ENCODE measurements at places on chromosomes 16 and 17. TPM values are rescaled to one million over a fixed set of nuclear protein-coding genes. Genes with fewer than 3 reads are reported as not detected.

DNA sequence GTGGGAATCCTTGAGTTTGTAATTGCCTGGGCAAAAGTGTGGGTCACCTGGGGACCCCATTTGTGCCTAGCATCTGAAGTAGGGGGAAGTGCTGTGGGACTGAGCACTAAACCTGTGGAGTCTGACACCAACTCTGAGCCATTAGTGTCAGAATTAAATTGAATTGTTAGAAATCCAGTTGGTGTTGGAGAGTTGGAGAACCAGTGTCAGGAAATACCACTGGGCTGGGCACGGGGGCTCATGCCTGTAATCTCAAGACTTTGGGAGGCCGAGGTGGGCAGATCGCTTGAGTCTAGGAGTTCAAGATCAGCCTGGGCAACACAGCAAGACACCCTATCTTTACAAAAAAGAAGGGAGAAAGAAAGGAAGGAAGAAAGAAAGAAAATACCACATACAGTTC is 67.5 kb upstream of the BRD7 start:
- no peak for DNase-seq

DNA sequence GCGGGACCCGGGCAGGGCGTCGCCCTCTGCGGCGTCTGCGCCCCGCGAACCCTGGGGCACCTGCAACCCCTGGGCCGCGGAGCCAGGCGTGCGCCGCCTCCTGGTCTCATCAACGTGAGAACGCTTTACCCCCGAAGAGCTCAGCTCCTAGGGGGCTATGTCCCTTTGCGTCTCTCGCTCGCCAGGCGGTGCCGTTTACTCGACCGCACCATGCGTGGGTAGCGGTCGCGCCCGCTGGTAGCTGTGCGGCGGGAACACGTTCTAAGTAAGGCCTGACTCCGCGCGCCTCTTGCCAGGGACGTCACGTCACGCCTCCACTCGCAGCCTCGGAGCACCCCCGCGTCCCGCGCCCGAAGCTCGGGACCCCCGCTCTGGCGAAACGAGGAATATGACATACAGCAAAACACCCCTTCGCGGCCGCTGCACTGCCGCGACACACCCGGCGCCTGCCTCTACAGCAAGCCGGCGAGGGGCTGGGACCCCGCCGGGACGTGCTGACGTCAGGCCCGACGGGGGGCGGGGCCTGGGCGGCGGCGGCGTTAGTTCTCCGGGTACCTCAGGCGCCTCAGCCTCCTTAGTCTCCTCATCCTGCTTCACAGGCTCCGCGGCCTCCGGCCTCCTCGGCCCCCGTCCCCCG is at the start of gene RAB11FIP3:
Gene RAB11FIP3, plus strand, starts transcription at position 568 of the 637 bp plus-strand sequence. CDS start 358 bp downstream, outside the sequence.
- DNase-seq: peak; percentile 73

GRCh38 chr16:89111263-89111662 is 17.6 kb downstream of the ACSF3 start:
- no peak for DNase-seq

- no peak for DNase-seq
These were observed 42.4 kb upstream of the AKTIP start for GRCh38 chr16:53545433-53545832.

- DNase-seq: no peak
These were observed 1.5 kb downstream of the ATXN7L3 start for GRCh38 chr17:44197980-44198720.

DNA sequence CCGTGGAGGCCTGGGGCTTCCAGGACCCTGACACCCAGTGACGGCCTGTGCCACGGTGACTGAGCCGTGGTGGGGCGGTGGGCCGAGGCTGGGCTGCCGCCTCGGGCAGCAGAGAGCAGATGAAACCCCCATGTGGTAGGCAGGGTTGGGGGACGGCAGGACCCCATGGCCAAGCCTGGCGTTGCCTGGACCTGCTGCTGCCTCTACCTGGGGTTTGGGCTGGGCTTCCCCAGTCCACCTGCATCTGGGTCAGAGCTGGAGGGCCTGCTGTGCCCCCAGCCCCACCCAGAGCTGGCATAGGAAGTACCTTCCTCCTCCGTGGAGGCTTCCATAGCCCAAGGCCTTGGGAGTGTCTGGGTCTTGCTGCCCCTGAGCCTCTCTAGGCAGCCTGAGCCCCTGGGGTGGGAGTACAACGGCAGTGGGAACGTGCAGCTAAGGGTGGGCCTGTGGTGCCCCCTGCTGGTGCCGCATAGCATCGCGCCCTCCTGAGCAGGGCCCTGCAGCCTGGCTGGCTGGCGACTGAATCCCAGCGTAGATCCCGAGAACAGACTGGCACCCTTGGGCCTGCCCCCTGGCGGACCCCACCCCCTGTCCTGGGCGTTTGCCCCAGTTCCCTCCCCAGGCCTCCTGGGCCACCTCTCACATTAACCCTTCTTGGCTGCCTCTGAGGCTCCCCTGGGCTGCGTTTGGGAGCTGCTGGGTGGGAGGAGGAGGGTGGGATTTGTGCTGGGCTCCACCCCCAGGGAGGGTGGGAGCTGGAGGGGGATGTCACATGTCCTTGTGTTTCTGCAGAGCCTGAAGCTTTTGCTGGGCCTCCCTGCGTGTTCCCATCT is 12.6 kb upstream of the ATP6V0C start:
- peak; percentile 86 for DNase-seq

GRCh38 chr17:56678249-56679114 is 85.0 kb downstream of the NOG start:
- no peak for DNase-seq

PSMD11 gene
- polyA plus RNA-seq: 99.3 TPM

EPX gene
- 0.95 TPM for polyA plus RNA-seq
